Activated T-cell treated with anti-CD3 and anti-CD28 coated beads, Interleukin-2, amount 50 U/mL, for 1 hour (primary cell): ENCODE measurements at places on chromosomes 11 and 22.

DNA sequence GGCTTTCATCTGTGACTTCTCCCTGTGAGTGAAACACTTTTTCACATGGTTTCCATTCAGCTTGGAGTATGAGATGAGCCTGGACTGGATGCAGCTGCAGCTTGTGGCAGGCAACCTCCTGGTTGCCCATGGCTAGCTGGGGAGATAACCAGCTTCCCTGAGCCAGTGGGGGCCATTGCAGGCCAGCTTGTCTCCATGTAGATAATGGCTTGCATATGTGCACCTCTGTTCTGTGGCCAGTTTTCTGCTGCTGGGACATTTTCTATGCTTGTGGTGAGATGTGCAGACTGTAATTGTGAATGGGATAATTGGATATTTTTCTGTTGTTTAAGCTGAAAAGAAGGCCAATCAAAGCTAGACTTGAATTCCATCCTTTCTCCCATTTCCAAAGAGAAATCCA is 38.5 kb downstream of the INSC start:
- no peak for DNase-seq

DNA sequence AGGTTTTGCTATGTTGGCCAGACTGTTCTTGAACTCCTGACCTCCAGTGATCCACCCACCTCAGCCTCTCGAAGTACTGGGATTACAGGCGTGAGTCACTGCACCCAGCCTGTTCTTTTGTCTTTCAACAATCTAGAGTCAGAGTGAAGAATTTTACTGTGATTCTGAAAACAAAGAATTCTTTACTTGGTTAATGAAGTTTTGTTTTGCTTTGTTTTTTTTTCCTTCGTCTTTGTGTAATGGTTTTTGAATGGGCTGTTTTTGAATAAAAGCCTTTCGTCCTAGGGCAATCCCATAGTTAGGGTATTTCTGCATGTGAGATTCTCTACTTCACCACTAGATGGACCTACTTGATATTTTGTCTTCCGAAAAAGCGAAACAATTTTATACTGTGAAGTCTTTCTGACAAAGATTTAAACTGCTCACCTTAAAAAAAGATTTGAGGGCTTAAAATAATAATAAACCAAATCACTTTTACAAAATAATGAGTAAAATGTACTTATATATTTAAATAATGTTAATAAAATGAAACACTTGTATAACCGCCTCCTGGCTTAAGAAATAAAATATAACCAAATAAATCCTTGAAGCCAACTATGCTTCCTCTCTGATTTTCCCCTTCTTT is 43.4 kb upstream of the SC5D start:
- DNase-seq, result no peak

- no peak for DNase-seq
Observed at GRCh38 chr22:43745783-43746356, 66.2 kb downstream of the EFCAB6 start.

DNA sequence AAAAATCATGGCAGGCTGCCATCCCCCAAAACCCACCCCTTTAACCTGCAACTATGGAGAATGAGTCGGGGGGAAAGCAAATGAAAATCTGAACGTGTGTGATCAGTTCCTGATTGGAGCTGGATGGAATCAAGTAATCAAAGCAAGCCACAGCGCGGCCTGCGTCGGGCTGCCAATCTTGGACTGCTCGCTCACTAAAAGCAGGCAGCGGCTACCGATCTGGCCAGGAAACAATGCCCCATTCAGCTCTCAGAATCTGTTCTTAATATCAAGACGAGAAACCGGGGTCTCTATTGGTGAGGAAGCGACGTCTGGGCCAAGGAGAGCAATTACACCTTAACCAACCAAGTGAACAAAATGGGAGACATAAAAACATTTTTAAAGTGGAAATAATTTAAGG is 472.2 kb downstream of the SOX6 start:
- DNase-seq, result no peak

DNA sequence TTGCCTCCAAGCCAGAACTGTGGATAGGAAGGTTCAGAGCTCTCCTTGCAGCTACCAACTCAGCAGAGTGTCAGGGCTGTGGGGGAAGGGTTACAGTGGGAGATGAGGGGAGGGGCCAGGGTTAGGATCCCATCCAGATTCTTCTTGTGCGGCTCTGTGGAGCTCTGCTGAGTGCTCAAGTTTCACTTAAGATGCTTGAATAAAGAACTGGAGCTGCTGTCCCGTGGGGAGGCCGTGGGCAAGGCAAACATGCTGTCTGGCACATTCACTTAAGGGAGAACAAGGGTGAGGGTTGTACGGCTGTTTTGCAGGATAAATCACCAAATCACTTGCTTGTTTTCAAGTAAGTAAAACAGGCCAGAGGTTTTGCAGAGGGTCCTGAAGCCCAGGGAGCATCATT is 197.1 kb downstream of the FAM76B start:
- DNase-seq, result no peak

GRCh38 chr11:34910817-34911216 is 5.4 kb downstream of the APIP start:
- DNase-seq, result no peak

DNA sequence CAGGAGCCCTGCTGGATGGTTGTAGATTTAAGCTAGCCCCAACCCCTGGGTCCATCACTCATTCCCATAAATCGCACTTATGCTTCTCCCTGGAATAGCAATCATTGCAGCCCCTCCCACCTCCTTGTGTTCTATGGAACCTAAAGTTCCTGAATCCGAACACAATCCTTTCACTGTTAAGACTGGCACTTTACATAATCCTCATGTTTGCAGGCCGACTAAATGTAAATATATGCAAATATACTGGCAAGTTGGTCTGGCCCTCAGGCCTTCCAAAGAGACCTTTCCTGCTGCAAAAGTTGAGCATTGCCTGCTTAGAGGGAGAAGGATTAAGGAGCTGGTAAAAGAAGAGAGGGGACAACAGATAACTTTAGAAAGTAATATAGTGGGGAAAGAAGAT is 892.9 kb downstream of the OPCML start:
- no peak for DNase-seq

DNA sequence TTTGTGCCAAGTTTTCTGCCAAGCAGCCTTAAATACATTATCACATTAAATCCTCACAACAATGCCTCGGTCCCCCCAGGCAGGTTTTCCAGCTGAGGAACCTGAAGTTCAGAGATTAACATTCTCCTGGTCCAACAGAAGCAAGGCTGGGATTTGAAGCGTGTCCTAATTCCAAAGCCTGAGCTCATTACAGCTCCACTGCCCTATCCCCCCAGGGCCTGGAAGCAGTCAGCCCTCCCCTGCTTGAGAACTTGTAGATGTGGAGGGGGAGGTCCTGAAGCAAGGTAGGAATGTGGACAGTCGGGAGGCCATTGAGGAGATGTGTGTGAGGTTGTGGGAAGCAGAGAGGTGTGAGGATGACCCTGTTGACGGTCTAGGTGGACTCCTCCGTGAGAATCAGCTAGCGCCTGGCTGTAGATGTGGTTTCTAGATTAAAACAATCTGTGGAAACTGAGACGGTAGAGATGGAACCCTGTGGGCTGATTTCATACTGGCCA is 8.1 kb downstream of the GRAMD1B start:
- DNase-seq, result no peak

DNA sequence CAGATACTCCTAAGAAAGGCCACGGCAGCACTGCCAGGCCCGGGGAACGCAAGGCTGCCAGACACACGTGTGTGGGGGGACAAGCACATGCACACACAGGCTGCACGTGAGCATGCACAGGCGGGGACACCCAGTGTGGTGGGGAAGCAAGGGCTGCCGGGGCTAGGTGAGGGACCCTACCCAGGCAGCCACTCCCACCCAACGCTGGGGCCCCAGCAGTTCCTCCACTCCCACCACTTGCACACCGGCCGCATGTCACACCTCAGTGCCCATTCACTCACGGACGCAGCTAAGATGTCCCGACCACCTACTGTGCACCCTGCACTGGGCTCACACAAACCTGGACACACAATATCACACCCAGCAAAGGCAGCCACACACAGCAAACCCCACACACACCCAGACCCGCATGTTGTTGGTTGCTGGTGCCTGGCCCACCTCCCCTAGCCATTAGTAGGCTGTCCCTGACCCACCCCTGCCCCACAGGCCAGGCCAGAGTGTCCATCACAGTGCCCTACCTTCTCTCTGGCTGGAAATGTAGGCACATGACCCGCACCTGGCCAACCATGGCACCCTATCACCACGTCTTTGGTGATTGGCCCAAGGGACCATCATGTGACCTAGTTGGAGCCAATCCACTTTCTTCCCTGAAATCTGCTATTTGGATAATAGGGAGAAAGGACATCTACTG is 8.8 kb downstream of the SSTR3 start:
- DNase-seq, result peak; percentile 16

DNA sequence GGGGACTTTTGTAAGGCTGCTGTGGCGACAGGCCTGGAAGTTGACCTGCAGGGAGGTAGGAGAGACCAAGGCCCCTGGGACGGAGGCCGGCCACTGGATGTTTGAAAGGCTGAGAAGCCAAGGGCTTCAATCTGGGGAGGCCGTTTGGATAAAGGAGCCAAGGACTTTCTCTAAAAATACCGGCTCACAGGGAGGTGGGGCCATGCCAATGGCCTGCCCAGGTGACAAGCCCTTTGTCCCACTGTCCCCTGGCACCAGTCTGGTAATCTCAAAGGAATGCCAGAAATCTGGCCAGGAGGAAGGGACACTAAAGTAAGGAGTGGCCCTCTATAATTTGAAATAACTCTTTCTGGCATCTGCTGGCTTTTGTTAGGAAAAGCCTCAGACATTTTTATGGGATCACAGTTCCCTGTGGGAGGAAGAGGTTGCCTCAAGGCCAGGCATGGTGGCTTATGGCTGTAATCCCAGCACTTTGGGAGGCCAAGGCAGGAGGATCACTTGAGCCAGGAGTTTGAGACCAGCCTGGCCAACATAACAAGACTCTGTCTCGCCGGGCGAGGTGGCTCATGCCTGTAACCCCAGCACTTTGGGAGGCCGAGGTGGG is 1.9 kb upstream of the CHKA start:
- no peak for DNase-seq

DNA sequence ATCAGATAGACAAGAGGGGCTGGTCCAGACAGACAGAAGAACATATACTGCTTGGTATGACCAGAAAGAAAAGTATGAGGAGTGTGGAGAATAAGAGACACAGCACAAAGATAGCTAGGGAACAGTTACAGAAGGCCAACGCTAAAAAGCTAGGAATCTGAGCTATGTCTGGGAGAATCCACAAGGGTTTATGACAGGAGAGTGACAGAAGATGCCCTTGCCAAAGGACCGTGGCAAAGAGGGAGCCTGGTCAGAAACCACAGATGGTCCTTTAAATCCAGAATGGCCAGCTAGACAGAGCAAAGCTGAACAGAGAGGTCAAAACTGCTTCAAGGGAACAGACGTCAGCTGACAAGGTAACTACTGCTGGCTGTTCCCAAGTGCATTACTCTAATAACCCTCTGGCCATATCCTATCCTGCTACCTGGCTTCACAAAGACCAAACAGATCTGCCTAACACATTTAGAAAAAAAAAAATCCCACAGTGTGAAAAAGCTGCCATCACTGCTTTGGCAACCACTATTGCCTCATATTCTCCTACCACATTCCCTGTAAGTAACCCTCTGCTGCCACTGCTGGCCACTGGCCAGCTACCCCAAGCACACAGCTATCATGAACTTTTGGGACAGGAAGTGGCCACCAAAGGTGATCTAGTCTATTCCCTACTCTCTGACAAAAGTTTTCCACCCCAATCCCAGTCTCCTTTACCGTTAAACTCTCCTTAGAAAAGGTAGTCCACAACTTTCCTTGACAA is 7.3 kb downstream of the SERGEF start:
- DNase-seq, result no peak

DNA sequence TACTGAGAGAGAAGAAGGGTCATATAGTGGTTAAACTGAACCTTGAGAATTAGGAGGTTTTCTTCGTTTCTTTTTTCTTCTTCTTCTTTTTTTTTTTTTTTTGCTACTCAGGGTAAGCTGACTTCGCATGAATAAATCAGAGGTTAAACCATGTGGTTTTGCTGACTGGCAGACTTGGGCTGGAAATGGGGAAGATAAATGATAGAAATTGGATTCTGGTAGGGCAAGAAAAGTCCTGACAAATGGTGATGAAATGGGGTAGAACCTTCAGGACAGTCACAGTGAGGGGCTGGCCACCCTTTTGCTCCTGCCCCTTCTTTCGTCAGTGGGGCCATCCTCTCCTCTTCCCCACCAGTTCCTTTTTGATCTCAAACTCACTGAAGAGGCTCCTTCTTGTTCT is 1.6 kb upstream of the SWAP70 start:
- DNase-seq, result no peak

DNA sequence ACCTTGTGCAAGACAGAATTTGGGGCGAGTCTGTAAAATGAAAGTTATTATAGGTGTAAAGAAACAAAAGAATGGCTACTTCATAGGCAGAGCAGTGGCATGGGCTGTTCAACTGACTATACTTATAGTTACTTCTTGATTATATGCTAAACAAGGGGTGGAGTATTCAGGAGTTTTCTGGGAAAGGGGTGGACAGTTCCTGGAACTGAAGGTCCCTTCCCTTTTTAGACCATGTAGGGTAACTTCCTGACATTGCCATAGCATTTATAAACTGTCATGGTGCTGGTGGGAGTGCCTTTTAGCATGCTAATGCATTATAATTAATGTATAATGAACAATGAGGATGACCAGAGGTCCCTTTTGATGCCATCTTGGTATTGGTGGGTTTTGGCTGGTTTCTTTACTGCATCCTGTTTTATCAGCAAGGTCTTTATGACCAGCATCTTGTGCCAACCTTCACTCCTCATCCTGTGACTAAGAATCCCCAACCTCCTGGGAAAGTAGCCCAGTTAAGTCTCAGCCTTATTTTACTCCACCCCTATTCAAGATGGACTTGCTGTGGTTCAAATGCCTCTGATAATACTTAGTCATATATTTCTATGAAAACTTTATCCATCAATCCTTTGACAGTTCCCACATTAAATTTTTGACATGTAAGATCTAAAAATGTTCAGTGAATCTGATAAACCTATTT is 118.6 kb downstream of the ARHGAP42 start:
- no peak for DNase-seq

- DNase-seq, result no peak
Observed at GRCh38 chr11:69816671-69817070, 2.5 kb downstream of the FGF3 start.

DNA sequence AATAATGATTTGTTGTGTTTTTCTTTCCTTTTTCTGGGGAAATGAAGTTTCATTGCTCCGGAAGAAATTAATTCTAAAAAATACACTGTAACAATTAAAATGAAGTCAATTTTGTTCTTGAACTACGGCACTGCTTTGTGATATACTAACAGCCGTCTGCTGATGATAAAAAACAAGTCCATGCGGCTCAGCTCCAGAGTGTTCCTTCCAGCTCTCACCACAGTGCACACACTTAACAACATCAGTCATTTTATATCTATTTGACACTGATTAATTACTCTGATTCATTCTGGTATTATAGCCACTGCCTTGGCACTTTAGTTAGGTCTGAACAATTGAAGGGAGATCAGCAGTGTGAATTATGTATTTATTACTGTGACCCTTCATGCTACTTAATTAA is 97.4 kb upstream of the SLC6A5 start:
- no peak for DNase-seq

DNA sequence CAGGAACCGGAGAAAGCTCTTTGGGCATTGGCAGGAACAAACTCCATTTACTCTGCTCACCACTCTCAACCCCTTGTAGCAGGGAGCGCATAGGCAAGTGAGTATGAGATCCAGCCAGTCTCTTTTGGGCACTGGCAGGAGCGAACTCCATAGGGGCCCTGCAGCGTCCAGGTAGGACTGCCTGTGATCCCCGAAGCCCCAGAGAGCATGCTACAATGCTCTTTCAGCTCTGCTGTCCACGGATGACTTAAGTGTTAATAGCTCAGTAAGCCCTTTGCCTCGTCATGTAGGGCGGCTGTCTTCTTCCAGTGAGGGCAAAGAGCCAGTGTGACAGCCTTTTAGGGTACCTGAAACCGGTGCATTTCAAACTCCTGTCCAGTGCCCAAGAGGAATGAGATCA is 1525.6 kb upstream of the RAG2 start:
- no peak for DNase-seq

- no peak for DNase-seq
Observed at GRCh38 chr11:126176853-126177470, 34.5 kb downstream of the RPUSD4 start.
